ENCODE measurements at places on chromosomes 16 and 17.

GRCh38 chr17:65064452-65065019, 8.0 kb upstream of the GNA13 start:
- DNase-seq: peak; percentile 13

DNA sequence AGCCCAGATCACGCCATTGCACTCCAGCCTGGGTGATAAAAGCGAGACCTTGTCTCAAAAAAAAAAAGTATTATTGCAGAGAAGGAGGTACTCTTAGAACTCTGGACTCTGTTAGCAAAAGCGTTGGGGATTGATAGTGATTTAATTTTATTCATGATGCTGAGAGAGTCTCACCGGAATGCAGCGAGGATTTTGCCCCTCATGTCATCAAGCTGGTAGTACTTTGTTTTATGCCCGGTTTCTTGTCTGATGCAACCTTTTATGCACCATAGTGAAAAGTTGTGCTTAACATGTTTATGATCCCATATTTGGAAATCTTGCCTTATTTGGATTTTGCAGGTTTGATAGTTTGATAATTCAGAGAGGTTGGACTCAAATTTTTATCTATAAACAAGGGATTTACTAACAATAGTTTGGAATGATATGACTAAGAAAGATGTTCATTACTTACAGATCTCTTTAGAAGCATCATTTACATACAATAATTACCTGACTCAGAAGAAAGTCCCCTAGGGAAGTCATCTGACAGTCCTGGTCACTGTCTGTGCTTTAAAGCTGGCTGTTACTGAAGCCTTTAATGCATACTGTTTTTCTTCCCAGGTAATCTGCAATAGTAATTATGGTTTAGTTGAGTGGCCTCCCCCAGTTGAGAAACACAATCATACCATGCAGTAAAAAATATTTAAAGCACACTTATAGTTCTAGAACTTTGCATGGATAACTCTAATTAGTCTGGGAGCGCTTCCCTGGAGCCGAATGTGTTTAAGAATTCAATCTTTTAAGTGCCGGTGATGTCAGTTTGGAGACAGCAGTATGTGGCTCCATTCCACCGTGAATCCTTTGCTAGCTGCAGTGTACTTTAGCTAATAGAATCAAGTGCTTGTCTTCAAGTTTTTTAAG, 120.9 kb downstream of the PRKCA start:
- DNase-seq: no peak

DNA sequence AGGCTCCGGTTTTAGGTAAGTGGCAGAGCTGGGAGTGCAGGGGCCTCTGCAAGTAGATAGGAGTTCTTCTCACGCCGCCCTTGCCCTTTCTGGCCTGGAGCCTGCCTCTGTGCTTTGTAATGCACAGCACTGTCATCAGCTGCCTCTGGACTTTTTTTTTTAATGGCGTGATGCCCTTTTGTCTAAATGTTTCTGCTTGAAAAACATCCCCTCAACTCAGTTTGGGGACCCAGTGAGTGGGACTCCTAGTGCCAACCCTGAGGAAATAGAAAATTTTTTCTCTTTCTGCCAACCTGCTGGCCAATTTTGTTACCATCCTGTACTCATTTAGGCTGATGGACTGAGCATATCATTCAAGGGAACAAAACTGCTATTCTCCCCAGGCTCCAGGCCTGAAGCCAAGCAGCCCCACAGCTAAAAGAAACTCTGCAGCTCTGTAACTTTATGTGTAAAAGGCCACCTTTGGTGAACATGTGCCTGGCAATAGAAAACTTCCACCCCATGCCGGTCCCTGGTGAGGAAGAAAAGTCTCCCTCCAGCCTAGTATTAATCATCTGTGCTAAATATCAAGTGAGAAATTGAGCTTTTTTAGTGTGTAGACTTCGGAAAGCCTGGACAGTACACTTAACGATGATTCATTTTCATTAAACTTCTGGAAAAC, 22.5 kb downstream of the SLC6A2 start:
- DNase-seq: no peak

DNA sequence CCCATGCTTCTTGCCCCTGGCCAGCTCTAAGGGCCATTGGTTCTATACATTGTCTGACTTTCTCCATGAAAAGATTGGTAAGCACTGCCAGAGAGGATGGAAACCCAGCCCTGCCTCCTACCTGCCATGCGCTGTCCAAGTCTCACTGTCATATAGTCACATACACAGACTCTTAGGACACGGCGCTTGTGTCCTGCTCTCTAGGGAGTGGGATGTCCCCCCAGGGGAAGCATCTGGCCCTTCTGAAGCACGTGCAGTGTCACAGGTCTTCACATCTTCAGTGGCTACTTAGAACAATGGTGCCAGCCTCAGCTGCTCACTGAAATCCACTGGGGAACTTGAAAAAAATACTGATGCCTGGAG, 38.7 kb downstream of the MYO18A start:
- DNase-seq: no peak

DNA sequence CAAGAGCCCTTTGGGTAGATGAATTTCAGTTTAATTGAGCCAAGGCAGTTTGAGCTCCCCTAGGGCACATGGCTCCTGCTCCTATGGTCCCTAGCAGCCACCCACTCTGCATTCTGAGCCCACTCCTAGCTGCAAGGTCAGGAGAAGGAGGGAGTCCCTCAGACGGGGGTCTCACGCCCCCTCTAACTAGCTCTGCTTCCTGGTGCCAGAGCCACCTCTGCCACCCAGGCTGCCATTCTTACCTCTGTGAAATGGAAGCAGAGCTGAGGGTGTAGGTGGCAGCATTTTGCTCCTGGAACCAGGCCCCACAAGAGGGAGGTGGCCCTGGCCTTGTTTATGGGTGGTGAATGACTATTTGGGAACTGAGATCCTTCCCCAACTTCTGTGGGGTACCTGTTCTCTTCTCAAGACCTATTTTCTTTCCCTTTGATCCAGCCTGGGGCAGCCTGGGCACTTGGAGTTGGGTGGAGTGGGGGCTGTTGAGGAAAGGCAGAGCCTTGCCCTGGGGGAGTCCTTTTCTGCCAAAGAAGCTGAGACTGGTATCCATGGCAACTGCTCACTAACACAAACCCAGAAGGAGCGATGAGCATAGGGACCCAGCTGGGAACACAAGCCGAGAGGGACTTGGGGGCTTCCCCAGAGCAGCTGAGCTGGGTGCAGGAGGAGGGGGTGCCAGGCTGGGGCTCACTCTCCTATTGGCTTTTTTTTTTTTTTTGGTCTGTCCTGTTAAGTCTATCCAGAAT, 4.8 kb downstream of the SPNS2 start:
- DNase-seq: no peak

DNA sequence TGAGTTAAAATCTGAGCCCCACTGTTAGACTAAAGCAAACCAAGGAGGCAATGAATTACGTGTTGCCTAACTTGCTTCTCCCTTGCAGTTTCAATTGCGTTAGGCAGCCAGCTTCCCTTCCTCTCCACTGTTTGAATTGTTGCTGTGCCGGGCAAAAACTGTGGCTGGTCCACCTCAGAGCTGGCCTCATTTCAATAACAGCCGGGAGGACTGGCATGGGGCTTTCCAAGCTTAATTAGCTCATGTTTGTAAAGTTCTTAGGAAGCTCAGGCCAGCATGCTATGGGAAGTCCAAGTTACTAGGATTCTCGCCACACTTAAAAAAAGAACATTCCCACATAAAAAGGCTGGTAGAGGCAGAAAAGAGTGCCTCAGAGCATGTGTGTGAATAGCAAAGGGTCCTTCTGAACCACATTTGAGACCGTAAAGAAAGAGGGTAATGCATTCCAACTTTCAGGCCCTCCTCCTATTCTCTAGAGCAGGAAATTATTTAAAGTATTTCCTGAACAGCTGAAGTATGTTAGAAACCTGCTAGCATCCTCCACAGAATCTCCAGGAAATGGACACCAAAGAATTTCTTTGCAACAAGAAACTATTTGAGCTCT, 79.0 kb upstream of the SMURF2 start:
- no peak for DNase-seq
